Glutamatergic neuron (in vitro differentiated cells): ENCODE measurements at places on chromosomes 3 and 15. TPM values are rescaled to one million over a fixed set of nuclear protein-coding genes. Genes with fewer than 3 reads are reported as not detected.

- H3K27me3 ChIP-seq, result no peaks in the 10 kb centered on the region
- no peak for DNase-seq
- H3K27ac ChIP-seq, result no peak overlapping the region
- peaks cover 16% of the 10 kb centered on the region for H3K36me3 ChIP-seq
- H3K4me1 ChIP-seq, result peaks cover 6% of the 10 kb centered on the region
Measured at GRCh38 chr15:80939216-80939615, 50.4 kb downstream of the MESD start.

DNA sequence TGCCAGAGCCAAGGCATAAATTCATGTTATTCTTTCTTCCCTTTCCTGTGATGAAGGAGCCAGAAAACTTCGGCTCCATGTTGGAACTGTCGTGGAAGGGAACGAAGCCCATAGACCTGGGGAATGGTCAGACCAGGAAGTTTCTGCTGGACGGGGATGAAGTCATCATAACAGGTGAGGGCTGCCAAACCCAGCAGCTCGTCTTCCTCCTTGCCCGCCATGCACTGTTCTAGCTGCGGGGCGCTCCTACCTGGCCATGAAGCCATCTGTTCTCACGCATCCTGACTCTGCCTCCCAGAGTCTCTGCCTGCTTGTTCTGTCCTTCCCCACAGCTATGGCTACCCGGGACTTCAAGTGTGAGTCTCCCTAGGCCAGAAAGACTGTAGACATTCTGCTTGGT, 28.2 kb downstream of the FAH start:
- DNase-seq, result no peak
- H3K4me1 ChIP-seq, result peaks cover 17% of the 10 kb centered on the region
- H3K36me3 ChIP-seq, result peaks cover 4% of the 10 kb centered on the region
- H3K4me3 ChIP-seq, result no peak overlapping the region
- H3K27me3 ChIP-seq, result no peaks in the 10 kb centered on the region

GRCh38 chr3:51190199-51190598, 194.9 kb upstream of the MANF start:
- peaks cover 2% of the 10 kb centered on the region for H3K27me3 ChIP-seq
- no peak overlapping the region for H3K27ac ChIP-seq
- peaks cover 24% of the 10 kb centered on the region for H3K36me3 ChIP-seq
- no peak overlapping the region for H3K4me3 ChIP-seq

DNA sequence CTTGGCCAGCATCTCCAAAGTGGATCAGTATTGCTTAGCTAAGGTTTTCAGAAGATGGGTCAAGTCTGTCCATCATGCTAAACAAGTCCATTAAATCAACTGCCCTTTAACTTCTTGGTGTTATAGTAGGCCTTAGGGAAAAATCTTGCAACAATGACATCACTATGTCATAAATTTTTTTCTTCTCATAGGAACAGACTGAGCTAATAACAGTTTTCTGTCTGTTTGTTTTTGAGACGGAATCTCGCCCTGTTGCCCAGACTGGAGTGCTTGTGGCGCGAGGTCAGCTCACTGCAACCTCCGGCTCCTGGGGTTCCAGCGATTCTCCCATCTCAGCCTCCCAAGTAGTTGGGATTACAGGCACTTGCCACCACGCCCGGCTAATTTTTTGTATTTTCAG, 94.2 kb downstream of the EFL1 start:
- H3K27ac ChIP-seq, result no peak overlapping the region
- no peaks in the 10 kb centered on the region for H3K4me1 ChIP-seq
- no peaks in the 10 kb centered on the region for H3K27me3 ChIP-seq
- DNase-seq, result no peak

The RETNLB gene
- total RNA-seq, result not detected

The FBXL22 gene
- total RNA-seq, result not detected

The WDR93 gene
- total RNA-seq, result not detected
